ENCODE measurements at places on chromosomes 4 and X. TPM values are rescaled to one million over a fixed set of nuclear protein-coding genes. Genes with fewer than 3 reads are reported as not detected.

DNA sequence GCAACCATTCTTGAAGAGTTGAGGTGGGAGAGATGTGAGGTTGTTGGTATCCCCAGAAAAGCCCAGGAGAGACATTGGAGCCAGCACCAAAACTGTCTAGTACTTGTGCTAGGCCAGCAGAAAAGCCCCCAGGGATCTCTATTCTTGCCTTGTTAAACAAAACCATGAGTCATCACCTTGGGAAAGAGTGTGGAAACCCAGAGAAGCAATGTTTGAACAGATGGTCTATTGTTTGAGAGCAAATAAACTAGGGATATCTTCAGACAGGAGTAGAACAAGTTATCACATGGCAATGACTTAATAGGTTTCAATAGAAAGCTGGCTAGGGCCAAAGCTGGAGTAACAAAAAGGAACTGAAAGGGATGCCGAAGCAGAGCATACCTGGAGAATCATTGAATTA lies 195.7 kb upstream of the CASK start:
- no peak overlapping the region for H3K27ac ChIP-seq
- H3K4me1 ChIP-seq: no peaks in the 10 kb centered on the region
- no peaks in the 10 kb centered on the region for H3K27me3 ChIP-seq
- DNase-seq: no peak

DNA sequence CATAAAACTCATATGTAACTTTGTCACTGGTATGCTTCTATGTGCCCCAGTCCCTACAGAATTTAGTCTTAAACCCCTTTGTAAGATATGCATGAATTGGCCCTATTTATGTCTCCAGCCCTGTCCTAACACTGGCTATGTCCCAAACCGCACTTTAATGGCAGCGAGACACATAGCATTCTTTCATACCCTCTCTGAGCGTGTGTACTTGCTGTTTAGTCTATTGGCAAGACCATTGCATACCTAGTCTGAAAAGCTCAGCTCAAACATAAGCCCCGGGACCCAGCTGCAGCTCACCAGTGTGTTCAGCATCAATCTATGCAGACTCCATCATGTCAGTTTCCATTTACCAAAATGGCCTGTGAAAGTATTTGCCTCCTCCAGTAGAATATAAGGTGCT lies 1018.4 kb upstream of the TENM3 start:
- H3K4me1 ChIP-seq: no peaks in the 10 kb centered on the region
- H3K27ac ChIP-seq: no peak overlapping the region
- DNase-seq: no peak
- H3K27me3 ChIP-seq: no peaks in the 10 kb centered on the region
- H3K36me3 ChIP-seq: no peaks in the 10 kb centered on the region
- H3K4me3 ChIP-seq: no peak overlapping the region

- H3K27me3 ChIP-seq: no peaks in the 10 kb centered on the region
- no peak overlapping the region for H3K27ac ChIP-seq
- no peak overlapping the region for H3K4me3 ChIP-seq
- no peak for DNase-seq
- H3K4me1 ChIP-seq: no peaks in the 10 kb centered on the region
Measured at GRCh38 chr4:39792529-39792928, 94.6 kb downstream of the UBE2K start.

- H3K4me3 ChIP-seq: peak overlapping the region; percentile 75
- peak; percentile 91 for DNase-seq
- peaks cover 88% of the 10 kb centered on the region for H3K4me1 ChIP-seq
Measured at GRCh38 chr4:40238700-40239548, 42.1 kb downstream of the RHOH start.

DNA sequence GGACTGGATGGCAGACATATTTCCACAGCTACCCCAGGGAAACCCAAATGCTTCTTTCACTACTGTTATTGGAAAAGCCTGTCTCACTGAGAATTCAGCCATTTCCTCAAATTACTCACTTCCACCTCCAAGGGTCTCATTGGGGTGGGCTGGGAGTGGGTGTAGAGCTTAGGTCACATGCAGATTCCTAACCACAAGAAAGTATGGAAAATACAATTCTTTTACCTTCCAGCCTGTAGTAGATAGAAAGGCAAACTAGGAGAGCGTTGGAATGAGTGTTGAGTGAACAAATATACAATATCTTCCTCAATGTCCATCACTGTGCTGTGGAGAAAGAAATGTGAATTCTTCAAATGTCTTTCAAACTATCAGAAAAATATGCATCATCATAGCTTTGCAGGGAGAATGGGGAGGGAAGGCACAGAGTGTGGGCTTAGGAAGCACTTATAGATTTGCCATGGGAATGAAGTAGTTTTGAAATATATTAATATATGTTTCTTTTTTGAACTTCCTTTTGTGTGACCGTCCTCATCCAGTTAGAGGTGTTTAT lies 245.3 kb upstream of the JADE1 start:
- H3K27ac ChIP-seq: no peak overlapping the region
- no peak overlapping the region for H3K4me3 ChIP-seq
- DNase-seq: no peak
- peaks cover 12% of the 10 kb centered on the region for H3K27me3 ChIP-seq

GRCh38 chr4:102438396-102439235 lies 62.5 kb upstream of the NFKB1 start:
- no peak overlapping the region for H3K4me3 ChIP-seq
- no peaks in the 10 kb centered on the region for H3K27me3 ChIP-seq
- no peak for DNase-seq
- H3K27ac ChIP-seq: no peak overlapping the region
- H3K4me1 ChIP-seq: no peaks in the 10 kb centered on the region
- H3K36me3 ChIP-seq: no peaks in the 10 kb centered on the region

Gene CXCL11
- not detected for total RNA-seq

Gene UGT8
- total RNA-seq: 0.53 TPM

Gene IGSF1
- total RNA-seq: not detected

- H3K27me3 ChIP-seq: peaks cover 10% of the 10 kb centered on the region
- no peaks in the 10 kb centered on the region for H3K36me3 ChIP-seq
- peaks cover 2% of the 10 kb centered on the region for H3K4me1 ChIP-seq
Measured at GRCh38 chr4:120658772-120659171, 263.8 kb downstream of the PRDM5 start.

Gene COX7B
- 295 TPM for total RNA-seq

Gene SGCB
- 13.9 TPM for total RNA-seq

GRCh38 chr4:120445186-120445585 lies 378.5 kb upstream of the MAD2L1 start:
- H3K27ac ChIP-seq: no peak overlapping the region
- no peak overlapping the region for H3K4me3 ChIP-seq
- peaks cover 1% of the 10 kb centered on the region for H3K27me3 ChIP-seq

Gene MAGEA12
- total RNA-seq: not detected

DNA sequence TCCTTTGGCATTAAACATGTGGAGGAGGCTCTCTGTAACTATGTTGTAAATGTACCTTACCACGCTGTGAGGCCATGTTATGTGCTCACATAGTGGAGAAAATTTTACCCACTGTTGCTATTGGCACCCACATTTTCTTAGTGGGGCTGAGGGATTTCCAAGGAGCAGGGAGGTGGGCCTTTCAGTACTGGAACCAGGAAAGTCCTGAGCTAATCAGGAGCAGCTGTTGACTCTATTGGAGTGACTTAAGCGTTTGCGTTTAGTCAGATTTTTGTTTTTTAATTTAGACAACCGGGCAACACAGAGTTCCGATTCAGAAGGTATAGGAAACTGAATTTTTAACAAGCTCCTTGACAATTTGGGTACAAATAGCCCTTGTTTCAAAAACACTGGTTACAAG lies 30.7 kb upstream of the WDR17 start:
- H3K4me1 ChIP-seq: no peaks in the 10 kb centered on the region
- H3K27ac ChIP-seq: no peak overlapping the region
- no peaks in the 10 kb centered on the region for H3K36me3 ChIP-seq
- H3K4me3 ChIP-seq: no peak overlapping the region
- no peak for DNase-seq
- H3K27me3 ChIP-seq: no peaks in the 10 kb centered on the region

- H3K36me3 ChIP-seq: no peaks in the 10 kb centered on the region
- no peaks in the 10 kb centered on the region for H3K27me3 ChIP-seq
- H3K4me3 ChIP-seq: no peak overlapping the region
- H3K27ac ChIP-seq: no peak overlapping the region
Measured at GRCh38 chr4:164239976-164240375, 514.0 kb upstream of the SMIM31 start.

- no peak overlapping the region for H3K4me3 ChIP-seq
- no peak overlapping the region for H3K27ac ChIP-seq
- H3K4me1 ChIP-seq: no peaks in the 10 kb centered on the region
- DNase-seq: no peak
Measured at GRCh38 chr4:96016634-96017299, 176.9 kb downstream of the PDHA2 start.

- no peaks in the 10 kb centered on the region for H3K36me3 ChIP-seq
- H3K4me1 ChIP-seq: no peaks in the 10 kb centered on the region
- H3K27ac ChIP-seq: no peak overlapping the region
- no peaks in the 10 kb centered on the region for H3K27me3 ChIP-seq
- no peak overlapping the region for H3K4me3 ChIP-seq
Measured at GRCh38 chr4:20506827-20507226, 193.4 kb upstream of the PACRGL start.

DNA sequence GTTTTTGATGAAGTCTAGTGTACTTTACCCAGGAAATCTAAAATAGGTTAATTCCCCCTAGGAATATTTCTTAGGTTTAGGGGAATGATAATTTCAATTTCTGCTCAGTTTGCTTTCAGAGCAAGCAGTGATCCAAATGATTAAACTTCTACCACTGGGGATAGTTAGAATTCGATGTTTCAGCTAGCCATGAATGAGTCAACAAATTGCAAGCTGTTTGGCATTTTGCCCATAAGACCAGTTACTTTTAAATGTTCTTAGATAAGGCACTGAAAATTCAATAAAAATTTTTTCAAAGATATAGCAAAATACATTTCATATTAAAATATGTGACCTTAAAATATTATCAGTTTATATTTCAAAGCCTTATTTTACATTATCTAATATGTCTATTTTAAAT lies 993.6 kb downstream of the ARAP2 start:
- no peaks in the 10 kb centered on the region for H3K36me3 ChIP-seq
- no peak for DNase-seq
- no peak overlapping the region for H3K4me3 ChIP-seq
- H3K27me3 ChIP-seq: no peaks in the 10 kb centered on the region

DNA sequence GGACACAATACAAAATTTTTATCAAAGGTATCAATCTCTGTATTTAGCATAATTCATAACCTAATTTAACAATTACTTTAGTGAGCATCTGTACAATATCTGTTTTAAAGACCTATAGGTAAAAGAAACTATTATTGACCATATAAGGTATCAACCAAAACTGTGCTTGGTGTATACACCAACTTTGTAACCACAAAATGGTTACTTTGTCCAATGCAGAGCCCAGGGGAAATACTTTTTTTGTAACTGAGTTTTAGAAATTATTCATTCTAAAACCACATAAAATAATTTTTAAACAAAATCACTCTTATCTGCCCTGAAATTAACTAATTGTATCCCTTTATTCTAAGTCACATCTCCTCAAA lies 5.0 kb downstream of the CXXC4 start:
- no peaks in the 10 kb centered on the region for H3K36me3 ChIP-seq
- H3K27ac ChIP-seq: no peak overlapping the region
- DNase-seq: no peak
- peaks cover 45% of the 10 kb centered on the region for H3K27me3 ChIP-seq

Gene BRS3
- not detected for total RNA-seq

- no peak for DNase-seq
- no peaks in the 10 kb centered on the region for H3K27me3 ChIP-seq
- no peaks in the 10 kb centered on the region for H3K36me3 ChIP-seq
Measured at GRCh38 chr4:167509551-167509950, 275.3 kb upstream of the SPOCK3 start.

Gene ZNF674
- 3.0 TPM for total RNA-seq

Gene FAM47A
- not detected for total RNA-seq

Measured in activated CD4-positive, alpha-beta memory T cell treated with anti-CD3 and anti-CD28 coated beads for 36 hours (primary cell).